Glutamatergic neuron (in vitro differentiated cells): ENCODE measurements at places on chromosomes 6 and 20.

GRCh38 chr20:7693761-7694160 lies 246.5 kb downstream of the HAO1 start:
- no peaks in the 10 kb centered on the region for H3K36me3 ChIP-seq
- no peak overlapping the region for H3K4me3 ChIP-seq
- no peaks in the 10 kb centered on the region for H3K4me1 ChIP-seq
- no peak for DNase-seq
- H3K27ac ChIP-seq, result no peak overlapping the region

DNA sequence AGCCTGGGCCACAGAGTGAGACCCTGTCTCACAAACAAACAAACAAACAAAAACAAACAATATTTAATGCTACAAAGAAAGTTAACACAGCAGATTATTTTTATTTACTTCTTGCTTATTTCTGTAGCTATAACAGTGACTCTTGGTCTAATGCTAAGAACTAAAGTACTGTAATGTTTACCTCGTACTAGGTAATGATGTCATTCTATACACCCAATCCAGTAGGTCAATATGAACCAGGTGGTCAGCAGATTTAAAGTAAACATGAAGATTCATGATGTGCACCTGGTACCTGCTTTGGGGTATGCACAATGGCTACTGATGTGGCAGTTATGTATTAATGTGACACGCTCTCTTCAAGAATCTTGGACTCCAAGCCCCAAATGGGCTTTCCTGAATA lies 36.6 kb upstream of the CARMIL1 start:
- H3K36me3 ChIP-seq, result no peaks in the 10 kb centered on the region
- DNase-seq, result no peak
- no peak overlapping the region for H3K4me3 ChIP-seq

- H3K27me3 ChIP-seq, result peaks cover 4% of the 10 kb centered on the region
- H3K27ac ChIP-seq, result no peak overlapping the region
- H3K4me1 ChIP-seq, result peaks cover 6% of the 10 kb centered on the region
- DNase-seq, result peak; percentile 4
These were observed 5.9 kb upstream of the TUBB1 start for GRCh38 chr20:59013031-59013951.

- no peak overlapping the region for H3K27ac ChIP-seq
- H3K4me1 ChIP-seq, result peaks cover 5% of the 10 kb centered on the region
These were observed 29.1 kb downstream of the TXLNB start for GRCh38 chr6:139262519-139263300.

GRCh38 chr6:23532227-23532626 lies 593.8 kb upstream of the NRSN1 start:
- H3K27me3 ChIP-seq, result peaks cover 2% of the 10 kb centered on the region
- H3K36me3 ChIP-seq, result peaks cover 15% of the 10 kb centered on the region
- no peak overlapping the region for H3K4me3 ChIP-seq
- H3K27ac ChIP-seq, result no peak overlapping the region
- DNase-seq, result no peak
- peaks cover 9% of the 10 kb centered on the region for H3K4me1 ChIP-seq

DNA sequence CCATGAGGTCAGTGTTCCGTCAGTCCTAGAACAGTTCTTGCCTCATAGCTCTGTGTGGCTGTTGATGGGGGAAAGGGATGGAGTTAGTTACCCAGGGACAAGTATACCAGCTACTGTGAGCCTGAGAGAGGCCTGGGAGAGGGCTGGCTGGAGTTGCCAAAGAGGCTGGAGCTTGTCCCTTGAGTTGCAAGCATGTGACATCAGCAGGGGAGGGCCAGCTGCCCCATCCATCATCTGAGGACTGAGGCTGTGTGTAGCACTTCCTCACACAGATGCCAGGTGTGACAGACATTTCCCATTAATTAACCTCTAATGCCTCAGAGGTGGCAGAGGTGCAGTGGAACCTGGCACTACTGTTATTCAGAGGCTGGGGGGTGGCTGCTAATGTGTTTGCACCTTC lies 131.6 kb downstream of the PHACTR3 start:
- no peak for DNase-seq
- peaks cover 11% of the 10 kb centered on the region for H3K27me3 ChIP-seq
- peaks cover 4% of the 10 kb centered on the region for H3K36me3 ChIP-seq
- peak overlapping the region; percentile 78 for H3K27ac ChIP-seq
- peaks cover 4% of the 10 kb centered on the region for H3K4me1 ChIP-seq

DNA sequence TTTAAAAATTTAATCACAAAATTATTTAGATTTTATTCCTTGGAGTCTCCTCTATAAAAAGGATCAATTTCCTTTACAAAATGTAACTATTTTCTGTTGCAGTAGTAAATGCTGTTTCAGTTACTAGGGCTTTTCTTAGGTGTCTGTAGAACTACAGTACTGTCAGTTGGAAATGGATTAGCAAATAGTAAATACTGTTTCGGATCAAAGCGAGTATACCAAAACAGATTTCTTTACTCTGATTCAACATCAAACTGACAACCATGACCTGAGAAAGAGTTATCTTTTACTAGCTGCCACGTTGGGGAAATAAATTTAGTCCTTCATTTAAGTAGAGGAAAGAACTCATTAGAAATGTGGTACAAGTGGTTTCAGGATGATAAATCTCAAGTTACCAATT lies 172.5 kb downstream of the HS3ST5 start:
- H3K4me3 ChIP-seq, result no peak overlapping the region
- no peaks in the 10 kb centered on the region for H3K36me3 ChIP-seq
- DNase-seq, result no peak
- no peak overlapping the region for H3K27ac ChIP-seq
- H3K4me1 ChIP-seq, result peaks cover 17% of the 10 kb centered on the region
